ENCODE measurements at places on chromosomes 6 and 20.

- DNase-seq = no peak
These were observed 3.8 kb downstream of the TSPO2 start for GRCh38 chr6:41046084-41046483.

- no peak for DNase-seq
These were observed 59.1 kb downstream of the FOXA2 start for GRCh38 chr20:22525069-22525820.

DNA sequence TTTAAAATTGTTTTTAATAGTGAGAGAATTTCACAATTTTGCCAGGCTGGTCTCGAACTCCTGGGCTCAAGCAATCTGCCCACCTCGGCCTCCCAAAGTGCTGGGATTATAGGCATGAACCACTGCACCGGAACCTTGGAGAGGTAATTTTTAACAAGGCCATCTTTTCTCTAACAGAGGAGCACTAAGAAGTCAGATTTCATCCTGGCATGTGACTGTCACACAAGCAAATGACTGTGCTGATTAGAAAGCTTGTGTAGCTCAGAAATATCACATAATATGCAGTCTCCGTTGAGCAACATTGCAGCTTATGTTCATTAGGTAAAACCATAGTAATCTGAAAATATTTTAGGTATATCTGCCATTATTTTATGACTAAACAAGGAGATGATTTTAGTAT lies 156.0 kb downstream of the CCDC170 start:
- DNase-seq = no peak

DNA sequence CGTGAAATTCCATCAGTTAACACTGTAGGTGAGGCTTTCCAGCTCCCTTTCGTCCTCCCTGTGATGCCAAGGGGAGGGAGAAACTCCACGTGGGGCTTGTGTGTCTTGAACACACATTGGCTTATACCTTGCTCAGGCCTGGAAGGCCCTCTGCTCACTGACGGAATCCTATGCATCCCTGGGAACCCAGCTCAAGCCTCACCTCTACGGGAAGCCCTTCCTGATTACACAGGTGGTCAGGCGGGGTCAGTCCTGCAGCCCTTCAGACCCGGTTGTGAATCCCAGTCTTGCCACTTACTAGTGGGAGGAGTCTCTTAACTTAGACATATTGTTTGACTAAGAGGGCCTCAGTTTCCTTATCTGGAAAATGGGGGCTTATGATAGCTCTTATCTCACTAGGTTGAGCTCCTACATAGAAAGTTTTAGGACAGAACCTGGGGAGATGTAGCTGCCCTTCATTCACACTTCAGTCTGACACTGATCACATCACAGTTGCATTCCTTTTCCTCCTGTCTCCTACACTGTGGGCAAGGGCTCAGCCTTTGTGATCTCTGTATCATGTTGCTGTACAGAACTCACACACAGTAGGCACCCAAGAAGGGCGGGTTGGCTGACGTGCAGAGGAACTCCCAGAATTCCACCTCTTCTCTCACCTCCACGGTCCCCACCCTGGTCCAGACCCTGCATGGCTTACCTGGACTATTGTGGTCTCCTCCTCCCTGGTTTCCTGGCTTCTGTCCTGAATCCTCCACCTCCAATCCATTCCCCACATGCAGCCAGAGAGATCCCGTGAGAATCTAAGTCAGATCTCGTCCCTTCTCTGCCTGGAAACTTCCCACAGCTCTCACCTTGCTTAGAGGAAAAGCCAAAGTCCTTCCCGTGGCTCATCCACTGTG lies 129.6 kb downstream of the CEBPB start:
- no peak for DNase-seq

DNA sequence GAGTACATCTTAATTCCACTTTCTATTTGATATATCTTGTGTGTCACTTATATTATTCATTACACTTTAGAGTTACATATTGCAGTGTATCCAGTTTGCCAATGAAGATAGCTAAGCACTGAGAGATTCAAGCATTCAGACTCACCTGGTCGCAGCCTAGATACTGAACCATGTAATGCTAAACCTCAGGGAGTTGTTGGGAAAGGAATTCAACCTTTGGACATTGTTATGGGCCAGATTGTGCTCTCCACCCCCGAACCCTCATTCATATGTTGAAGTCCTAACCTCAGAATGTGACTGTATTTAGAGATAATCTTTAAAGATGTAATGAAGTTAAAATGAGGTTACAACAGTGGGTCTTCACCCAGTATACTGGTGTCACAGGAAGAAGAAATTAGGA lies 13.8 kb upstream of the KIF16B start:
- no peak for DNase-seq

DNA sequence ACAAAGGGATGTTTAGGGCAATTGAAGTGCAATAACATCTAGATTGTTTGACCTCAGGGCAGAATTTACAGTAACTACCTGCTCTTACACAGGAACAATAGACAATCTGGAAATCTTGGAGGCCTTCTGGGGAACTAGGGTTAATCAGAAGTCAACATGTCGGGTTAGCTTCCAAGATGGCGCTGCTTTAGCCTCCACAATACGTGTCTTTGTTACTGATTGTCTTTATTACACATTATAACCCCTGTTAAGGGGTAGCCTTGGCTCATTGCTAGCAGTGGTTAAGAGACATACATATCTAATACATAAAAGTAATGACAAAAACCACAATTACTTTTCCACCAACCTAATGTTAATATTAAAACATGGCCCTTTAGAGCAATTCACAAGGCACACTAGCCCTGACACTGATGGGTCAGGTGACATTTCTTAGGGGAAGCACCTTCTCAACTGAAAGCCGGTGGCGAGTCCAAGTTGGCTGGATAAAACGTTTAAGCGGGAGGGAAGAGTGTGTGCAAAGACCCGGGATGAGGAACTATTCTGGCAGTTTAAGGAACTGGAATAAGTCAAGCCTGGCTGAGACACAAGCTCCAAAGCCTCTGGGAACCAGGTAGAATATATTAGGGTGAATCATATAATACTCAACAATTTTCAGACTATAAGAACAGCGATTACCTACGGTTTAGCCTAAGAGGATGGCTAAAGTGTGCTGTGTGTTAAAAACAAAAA lies 236.9 kb downstream of the BCAS1 start:
- DNase-seq = no peak

DNA sequence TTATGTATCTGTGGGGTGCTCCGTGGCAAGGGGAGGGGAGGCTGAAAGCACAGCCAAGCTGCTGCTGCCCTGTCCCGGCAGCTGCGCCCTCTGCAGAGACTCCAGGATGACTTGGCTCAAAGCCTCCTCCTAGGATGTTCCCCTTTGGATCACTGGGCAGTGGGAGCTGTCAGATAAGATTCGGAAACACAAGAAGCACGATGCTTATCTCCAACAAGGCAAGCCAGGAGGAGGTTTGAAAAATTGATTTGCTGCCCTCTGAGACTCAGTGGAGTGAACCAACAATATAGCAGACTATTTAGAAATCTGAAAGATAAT lies 776.4 kb downstream of the C6orf118 start:
- DNase-seq = no peak

- DNase-seq = no peak
These were observed 66.6 kb upstream of the NXT1 start for GRCh38 chr20:23284009-23284408.

- DNase-seq = no peak
These were observed 148.2 kb downstream of the OPRM1 start for GRCh38 chr6:154187203-154187602.

- DNase-seq = no peak
These were observed 295.6 kb downstream of the UTRN start for GRCh38 chr6:144580771-144581170.

DNA sequence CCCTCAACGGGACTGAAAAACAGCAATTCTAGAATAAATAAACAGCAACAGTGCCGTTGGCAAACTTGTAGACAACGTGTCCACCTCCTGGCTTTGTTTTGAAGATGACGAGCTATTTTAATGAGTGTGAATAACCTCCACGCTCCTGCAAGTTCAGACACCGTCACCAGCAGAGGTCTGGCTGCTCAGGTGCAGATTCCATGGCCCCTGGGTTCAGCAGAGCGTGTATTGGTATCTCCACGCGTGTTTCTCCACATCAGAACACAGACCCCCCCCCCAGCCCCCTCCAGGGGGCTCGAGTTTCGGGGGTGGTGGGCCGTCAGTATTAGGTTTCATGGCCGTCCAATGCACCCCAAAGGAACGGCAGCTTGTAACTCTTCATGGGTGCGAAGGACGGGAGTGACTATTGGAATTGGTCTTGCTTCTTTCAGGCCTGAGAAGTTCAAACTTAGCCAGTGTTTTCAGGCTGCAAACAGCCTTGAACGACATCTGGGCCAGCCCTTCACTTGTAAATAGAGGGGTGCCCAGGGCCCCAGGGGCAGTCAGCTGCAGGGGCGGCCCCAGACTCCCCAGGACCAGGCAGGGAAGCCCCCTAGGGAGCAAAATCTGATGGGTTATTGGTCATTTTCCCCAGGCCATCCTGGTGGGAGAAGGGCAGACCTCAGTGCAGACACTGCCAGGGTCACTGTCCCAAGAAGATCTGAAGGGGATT lies 308.6 kb downstream of the TAF4 start:
- DNase-seq = no peak

- no peak for DNase-seq
These were observed 376.9 kb downstream of the PHF3 start for GRCh38 chr6:64012351-64013001.

DNA sequence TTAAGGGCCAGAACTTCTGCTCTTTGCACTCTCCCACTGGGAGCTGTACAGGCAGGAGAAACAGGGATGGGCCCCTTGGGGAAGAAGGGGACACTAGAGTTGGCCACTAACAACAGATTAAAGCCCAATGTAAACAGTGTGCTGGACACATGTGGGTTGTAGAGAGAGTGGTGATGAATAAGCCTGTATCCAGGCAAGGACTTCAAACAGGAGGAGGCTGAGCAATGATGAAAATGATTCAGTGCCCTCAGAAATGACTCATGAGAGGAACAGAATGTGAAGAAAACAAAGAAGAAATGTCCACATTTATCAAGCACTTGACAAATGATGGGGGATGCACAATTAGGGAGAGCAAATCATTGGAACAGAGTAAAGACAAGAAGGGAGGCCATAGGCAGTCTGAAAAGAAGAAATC lies 242.3 kb downstream of the TBX18 start:
- no peak for DNase-seq

GRCh38 chr6:88858455-88858854 lies 105.0 kb downstream of the RNGTT start:
- no peak for DNase-seq

GRCh38 chr20:61955668-61956395 lies 109.8 kb downstream of the TAF4 start:
- DNase-seq = no peak

DNA sequence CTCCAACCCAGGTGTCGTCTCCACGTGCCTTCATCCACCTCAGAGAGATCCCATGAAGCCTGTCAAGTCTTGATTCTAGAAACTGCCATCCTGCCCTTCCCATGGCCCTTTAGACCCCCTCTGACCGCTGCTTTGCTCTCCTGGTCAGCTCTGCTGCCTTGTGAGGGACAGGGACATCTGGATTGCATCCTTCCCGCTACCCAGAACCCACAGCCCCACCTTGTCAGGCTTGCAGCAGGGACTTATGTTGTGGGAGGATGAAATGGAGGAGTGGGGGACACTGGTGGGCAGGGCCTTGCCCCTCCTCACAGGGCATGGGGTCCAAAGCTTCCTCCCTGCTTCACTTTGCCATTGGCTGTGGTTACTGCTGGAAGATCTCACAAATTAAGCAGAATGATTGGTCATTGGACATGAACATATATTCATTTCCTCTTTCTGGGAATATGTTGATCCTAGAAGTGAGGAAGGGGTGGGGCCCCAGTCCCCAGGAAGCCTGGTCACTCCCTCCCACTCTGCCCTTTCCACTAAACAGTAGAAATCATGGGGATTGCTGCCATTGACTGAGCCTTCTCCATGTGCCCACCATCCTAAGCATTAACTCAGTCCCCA lies 4.5 kb downstream of the GLP1R start:
- no peak for DNase-seq

- no peak for DNase-seq
These were observed 17.6 kb downstream of the RMND1 start for GRCh38 chr6:151434369-151434768.

GRCh38 chr6:127732927-127733326 lies 156.0 kb downstream of the C6orf58 start:
- DNase-seq = no peak

- no peak for DNase-seq
These were observed 242.2 kb downstream of the HIVEP2 start for GRCh38 chr6:142702501-142703460.

DNA sequence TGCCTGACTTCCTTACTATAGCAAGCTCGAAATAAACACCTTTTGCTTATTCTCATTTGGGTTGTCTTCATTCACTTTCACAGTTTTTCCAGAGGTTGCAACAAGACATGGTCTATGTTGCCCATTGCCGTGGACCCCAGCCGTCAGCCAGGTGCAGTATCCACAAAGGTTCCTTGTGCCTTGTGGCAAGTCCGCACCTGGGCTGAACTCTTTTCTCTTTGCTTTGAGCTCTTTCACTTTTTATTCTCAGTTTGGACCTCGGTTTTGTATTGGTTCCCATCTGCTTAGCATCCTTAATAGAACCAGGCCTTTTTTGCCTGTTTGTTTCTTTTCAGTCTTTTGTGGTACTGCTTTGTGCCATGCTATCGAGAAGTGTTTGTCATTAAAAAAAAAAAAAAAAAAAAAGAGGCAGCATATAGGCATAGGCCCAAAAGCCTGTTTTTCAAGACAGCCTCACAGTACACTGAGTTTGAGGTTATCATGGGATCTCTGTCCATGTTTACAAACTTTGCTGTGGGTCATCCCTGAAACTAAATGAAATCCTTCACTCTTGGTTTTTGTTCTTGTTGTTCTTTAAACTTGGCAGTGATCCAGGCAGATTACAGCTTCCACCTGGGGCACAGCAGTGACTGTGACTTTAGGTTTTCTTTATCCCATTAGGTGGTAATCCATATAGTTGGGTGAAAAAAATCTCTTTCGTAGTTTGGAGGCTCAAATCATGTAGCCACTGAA lies 33.3 kb downstream of the GSTA3 start:
- no peak for DNase-seq

GRCh38 chr6:136551103-136551502 lies 881 bp upstream of the MAP7 start:
- DNase-seq = no peak

DNA sequence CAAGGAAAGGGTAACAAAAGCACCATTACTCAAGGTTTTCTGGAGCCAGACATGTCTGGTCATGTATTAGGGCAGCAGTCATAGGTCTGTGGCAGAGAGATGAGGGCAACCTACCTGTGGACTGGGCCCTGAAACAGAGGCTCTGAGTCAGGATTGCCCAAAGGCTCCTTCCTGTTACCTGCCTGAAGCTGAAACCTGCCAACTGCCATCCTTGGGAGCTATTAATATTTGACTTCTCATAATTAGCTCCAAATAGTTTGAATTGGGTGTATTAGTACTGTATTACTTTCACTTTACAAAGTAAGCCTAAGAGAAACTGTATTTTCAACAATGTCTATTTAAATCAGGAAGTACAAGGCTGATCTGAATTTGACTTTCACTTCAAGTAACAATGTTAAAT lies 72.0 kb upstream of the TBX18 start:
- DNase-seq = no peak

DNA sequence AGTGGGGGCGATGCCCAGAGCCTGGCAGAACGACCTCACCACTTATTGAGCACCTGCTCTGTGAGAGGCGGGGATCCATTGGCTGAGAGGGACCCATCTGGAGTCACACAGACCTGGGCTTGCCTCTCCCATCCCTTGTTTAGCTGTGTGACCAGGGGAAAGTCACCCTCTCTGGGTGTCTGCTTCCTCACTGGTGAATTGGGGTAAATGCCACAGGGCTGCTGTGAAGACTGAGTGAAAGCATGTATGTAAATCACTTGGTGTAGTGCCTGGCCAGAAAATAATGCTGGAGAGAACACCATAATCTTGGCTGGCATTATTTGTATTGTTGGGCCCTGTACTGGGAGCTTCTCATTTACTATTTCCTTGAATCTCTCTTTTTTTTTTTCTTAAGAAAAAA lies 83.4 kb upstream of the PRL start:
- DNase-seq = no peak

GRCh38 chr6:13467216-13467600 lies 20.2 kb downstream of the GFOD1 start:
- no peak for DNase-seq

Measured in activated T-helper 2 cell treated with anti-CD3 and anti-CD28 coated beads, Interferon-gamma antibody, Interleukin-2, Interleukin-4, amounts not matched to agents 10 μg/mL and 5 μg/mL and 100 μg/mL, durations not matched to agents 14 hours and 24 hours and 36 hours (primary cell).